ENCODE measurements at places on chromosomes 5 and 9.

GRCh38 chr5:113531481-113532159 is 18.1 kb downstream of the YTHDC2 start:
- no peak for DNase-seq

DNA sequence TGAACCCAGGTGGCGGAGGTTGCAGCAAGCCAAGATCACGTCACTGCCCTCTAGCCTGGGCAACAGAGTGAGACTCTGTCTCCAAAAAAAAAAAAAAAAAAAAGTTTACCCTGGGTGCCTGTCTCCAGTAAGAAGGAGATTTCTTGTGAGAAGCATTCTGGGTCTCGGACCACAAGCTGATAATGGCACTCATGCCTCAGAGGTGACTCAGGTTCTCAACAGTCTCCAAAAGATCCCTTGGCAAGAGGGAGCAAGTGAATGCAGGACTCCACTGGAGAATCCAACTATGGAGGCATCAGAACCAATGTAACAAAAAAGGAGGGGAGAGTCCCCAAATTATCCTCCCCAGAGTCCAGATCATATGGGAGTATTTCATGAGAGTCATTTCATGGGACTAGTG is 106.0 kb upstream of the LRRTM2 start:
- DNase-seq: no peak

GRCh38 chr5:156560002-156560401 is 233.0 kb downstream of the SGCD start:
- DNase-seq: no peak

- DNase-seq: no peak
These were observed 9.7 kb downstream of the FGFR4 start for GRCh38 chr5:177096162-177097015.

GRCh38 chr5:133527311-133527710 is 85.0 kb downstream of the FSTL4 start:
- DNase-seq: no peak

DNA sequence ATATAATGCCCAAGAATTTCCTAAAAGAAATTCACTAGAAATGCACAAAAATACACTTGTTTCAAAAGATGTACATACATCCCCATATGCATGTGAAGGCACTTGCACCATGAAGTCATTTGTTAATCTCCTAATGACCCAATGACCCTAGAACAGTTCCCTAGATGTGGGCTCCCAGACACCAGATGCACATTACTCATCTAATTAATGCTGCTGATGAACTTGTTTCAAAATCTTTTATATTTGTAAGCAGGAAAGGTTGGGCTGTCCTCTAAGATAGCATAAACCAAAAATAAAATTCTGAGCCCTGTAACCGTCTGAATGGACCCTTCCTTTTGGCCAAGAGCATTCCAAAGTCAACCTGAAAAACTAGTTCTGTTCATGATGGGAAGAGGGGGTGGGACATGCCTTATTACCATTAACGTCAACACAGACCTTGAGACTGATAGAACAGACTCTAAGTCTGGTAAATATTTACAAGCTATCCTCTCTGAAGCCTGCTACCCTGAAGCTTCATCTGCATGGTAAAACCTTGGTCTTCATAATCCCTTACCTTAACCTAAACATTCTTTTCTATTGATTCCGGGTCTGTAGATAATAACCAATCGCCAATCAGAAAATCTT is 91.0 kb upstream of the DAPK1 start:
- no peak for DNase-seq

DNA sequence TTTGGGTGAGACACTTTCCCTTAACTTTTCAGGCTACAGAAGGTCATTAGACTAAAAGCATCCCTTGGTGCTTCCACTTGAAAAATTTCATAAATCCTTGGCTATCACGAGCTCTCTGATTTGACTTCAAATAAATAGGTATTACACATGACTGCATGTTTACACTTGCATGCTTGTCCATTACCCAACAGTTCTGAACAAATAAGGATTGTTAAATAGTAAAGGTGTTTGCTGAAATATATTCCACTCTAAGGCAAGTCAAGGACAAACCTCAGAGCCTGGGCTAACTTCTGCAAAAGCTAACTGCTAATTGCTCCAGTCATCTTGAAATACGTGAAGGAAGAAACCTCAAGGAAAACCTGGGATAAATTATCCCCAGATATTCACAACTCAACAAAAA is 14.5 kb downstream of the FBXW2 start:
- no peak for DNase-seq

DNA sequence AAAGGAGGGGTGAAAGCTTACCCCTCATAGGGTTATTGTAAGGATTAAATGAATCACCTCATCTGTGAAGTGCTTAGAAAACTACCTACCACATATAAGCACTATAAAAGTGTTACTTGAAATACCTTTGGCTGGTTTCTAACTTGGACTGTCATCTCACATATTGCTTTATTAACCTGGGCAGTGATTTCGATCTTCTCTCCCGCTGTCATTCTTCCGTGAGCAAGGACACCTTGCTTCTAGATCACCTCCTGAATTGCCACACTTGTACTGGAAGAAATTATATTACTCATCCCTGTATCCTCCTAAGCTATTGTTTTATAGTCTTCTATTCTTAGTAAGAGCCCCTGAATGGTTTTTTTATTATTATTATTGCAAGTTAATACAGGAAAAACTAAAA is 34.0 kb upstream of the GRAMD2B start:
- no peak for DNase-seq

GRCh38 chr9:77488439-77489126 is 159.5 kb downstream of the GNA14 start:
- no peak for DNase-seq

- no peak for DNase-seq
These were observed 193.6 kb downstream of the HSPA4 start for GRCh38 chr5:133245191-133246052.

- DNase-seq: no peak
These were observed 6.9 kb downstream of the TNFSF15 start for GRCh38 chr9:114798780-114799427.

DNA sequence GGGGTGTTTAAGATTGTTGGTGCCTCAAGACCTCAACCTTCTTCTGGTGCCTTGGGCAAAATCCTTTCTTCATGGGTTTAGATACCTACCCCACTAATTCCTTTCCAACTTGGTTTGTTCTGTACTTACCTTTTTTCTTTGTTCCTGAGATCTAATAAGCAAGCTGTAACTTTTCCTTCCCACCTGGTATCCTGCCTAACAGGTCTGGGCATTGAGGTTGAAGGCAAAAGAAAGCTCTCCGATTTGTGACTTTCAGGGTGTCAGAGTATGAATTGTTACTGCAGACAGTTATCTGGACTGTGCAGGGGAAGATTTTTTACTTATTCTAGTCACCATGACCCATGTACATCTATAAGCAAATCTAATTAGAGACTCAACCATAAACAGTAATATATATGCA is 162.6 kb upstream of the DMRT1 start:
- no peak for DNase-seq

DNA sequence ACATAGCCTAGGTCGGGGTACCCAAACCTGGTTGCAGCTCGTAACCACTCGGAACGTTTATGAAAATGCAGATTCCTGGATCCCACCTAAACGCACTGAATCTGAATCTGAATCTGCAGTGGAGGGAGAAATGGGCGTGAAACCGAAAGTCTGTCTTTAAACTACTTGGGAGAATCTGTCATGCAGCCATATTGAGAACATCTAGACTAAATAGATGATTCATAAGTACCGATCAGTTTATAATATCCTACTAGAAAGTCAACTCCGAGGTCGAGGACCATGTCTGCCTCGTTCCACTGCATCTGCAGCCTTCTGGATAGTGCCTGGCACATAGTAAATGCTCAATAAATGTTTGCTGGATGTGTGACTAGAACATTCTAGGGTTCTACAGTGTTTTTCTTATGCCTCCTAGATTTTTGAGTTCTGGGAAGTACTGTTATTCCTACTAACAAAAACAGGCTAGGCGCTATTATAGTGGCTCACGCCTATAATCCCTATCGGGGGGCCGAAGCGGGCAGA is 632 bp downstream of the COQ4 start:
- DNase-seq: no peak

DNA sequence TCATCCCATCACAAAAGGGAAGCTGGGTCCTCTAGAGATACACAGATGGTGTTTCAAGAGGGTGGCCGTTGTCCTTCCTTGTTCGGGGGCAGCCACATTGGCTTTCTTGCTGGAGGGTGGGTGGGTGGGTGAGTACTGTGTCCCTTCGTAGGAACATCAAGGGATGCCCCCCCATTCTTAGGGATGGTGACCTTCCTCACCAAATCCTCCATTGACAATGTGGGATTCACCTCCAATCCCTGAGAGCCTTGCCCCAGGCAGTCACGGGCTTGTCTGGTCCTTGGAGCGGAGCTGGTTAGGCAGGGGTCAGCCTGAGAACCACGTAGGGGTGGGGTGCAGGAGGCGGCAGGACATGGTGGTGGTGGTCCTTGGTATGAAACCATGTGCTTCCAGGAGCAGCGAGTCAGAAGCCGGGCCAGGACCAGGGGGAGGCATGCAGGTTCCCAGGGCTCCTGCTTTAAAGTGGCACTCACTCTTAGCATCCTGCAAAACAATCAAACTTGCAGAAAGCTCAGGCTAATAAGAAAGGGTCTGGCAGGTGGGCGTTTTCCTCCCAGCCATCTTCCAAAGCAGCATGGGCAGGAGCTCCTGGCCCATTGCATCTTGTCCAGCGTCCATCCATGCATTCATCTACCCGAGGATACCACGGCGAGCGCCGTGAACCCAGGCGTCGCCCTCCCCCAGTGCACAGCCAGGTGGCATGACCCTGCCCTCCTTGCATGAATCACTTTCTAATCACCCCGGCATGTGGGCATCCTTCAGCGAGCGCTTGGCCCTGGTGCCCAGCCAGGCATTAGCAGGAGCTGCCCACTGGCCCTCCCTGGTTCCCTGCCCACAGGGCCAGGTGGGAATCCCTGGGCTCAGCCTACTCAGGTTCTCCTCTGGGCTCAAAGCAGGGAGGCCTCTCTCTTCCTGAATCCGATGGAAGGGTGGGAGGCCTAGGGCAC is 76.4 kb downstream of the NTNG2 start:
- DNase-seq: no peak

DNA sequence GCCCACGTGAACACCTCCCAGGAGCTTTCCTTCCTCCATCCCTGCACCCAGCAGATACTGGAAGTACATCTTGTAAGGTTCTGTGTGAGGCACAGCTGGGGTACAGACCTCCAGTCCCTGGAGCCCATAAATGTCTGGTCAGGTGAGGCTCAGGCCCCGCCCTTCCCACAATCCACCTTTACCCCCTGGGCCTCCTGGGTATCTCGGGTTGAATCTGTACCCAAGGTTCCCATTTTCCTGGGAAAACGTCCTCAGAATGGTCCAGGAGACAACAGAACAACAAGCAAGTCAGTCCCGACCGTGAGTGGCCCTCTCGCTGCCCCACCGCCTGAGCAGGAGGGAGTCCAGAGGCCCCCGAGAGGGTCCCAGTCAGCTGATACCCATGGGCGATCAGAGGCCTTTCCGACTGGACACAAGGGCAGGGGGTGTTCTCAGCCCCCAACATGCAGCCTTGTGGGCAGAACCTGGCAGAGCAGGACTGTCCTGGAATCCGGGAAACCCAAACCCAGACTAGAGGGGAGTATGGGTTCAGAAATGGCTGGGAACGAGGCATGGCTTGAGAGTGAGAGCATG is 4.3 kb downstream of the SPATA31E1 start:
- DNase-seq: no peak

GRCh38 chr5:76625087-76625815 is 2.0 kb upstream of the F2RL2 start:
- DNase-seq: no peak

DNA sequence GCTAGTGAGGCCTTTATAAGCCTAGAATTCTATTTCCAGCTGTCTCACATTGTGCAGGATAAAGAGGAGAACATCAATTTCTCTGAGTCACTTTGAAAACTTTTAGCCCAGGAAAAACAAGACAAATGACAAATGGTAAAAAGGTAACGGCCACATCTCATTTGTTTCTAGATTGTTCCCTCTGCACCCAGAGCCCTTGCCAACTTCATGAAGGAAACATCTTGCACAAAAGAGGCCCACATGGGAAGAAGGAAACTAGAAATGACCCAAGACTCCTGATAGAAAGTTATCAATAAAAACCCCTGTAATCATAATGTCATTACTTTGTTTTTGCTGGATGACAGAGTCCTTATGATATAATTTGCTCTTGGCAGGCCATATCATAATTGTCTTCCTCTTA is 5.3 kb downstream of the DPYSL3 start:
- DNase-seq: no peak

DNA sequence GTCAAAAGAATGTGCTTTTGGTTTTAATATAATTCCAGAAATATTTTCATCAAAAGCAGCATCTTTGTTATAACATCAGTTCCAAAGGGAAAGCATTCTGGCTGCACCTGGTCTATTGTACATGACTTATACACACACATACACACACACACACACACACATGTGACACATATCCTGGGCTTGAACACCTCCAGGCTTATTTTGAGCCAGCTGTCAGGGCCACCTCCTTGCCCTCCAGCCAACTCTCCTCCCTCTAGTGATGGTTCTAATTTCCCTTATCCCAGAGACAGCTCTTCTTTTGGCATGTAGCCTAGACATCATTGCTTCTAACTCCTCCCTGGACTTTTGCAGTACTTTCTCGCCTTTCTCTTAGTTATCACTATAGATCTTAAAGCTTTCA is 115.0 kb downstream of the PIK3R1 start:
- DNase-seq: no peak

DNA sequence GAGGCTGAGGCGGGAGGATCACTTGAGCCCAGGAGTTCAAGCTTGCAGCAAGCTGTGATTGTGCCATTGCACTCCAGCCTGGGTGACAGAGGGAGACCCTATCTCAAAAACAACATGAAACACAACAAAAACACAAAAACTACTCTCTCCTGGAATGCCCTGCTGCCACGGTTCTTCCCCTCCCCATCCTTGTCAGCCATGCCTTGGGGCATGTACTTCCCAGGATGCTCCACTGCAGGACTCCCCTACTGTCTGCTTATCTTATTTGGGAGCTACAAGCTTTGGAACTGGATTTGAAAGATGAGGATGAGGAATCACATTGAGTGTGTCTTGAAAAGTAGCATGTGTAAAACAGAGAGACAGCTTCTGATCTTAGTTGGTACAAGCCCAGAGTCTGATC is 40.1 kb upstream of the KIAA1958 start:
- no peak for DNase-seq

- no peak for DNase-seq
These were observed 91.2 kb downstream of the PAX5 start for GRCh38 chr9:36942891-36943290.

DNA sequence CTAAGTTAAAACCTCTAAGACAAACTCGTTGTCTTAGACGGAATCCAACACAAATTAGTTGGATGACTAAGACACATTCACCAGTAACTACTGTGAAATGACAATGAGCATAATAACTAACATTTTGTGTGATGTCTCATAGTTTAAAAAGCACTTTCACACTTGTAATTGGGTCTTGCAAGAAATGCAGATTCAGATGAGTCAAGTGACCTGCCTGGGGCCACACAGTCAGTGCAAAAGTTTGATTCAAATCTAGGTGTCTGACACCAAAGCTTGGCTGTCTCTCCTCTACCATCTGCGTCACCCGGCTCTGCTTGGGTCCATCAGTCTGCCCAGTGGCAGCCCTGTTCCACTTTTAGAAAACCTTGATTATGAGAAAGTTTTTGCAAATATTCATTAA is 143.7 kb downstream of the TTLL11 start:
- DNase-seq: no peak

- DNase-seq: no peak
These were observed 29.4 kb downstream of the PNPLA7 start for GRCh38 chr9:137520614-137521404.

- no peak for DNase-seq
These were observed 95.9 kb downstream of the FBXO4 start for GRCh38 chr5:42020788-42021530.

- no peak for DNase-seq
These were observed 47.9 kb upstream of the UNC5A start for GRCh38 chr5:176762489-176762888.
